GM23248 (cell line): ENCODE measurements at places on chromosomes 1 and 21.

DNA sequence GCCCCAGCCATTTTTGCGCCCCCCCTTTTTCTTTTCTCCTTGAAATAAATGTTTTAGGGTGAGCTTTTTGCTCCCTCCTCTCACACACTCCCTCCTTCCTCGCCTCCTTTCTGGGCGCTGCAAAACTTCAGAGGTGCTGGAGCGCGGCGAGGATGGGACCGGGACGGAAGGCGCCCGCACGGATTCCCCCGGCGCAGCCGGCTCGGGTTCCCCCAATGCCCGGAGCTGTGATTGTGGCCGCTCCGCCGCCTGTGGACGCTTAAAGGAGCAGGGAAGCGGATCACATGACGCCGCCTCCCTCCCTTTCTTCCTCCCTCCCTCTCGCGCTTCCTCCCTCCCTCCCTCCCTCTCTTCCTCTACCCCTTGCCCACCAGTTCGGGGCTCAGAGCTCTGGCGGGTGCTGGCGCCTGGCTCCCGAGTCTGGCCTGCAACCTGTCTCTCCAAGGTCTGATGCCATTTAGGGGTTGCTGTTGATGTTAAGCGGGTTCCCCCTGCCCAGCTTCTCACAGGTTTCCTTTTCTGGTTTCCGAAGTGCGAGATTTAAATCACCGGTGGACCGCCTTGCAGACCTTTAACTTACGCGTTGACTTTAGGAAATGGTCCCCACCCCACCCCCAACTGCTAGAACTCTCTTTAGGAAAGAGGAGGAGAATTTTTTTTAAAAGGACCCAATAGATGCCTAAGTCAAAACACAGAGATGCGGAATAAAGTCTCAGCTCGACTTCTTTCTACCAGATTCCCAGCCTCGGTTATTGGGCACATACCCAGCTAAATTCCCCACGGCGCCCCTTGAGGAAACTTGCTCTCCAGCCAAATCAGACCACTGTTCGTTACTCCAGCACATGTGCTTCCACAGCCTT is at the start of gene WLS:
WLS (minus strand) TSS at position 235 of the 860 bp plus-strand sequence; CDS start at position 11, 224 bp downstream.
- DNase-seq: peak; percentile 90

GRCh38 chr1:181557313-181557712 is 74.0 kb downstream of the CACNA1E start:
- no peak for DNase-seq

GRCh38 chr1:78070758-78071157 is 25.0 kb downstream of the GIPC2 start:
- peak; percentile 95 for DNase-seq

DNA sequence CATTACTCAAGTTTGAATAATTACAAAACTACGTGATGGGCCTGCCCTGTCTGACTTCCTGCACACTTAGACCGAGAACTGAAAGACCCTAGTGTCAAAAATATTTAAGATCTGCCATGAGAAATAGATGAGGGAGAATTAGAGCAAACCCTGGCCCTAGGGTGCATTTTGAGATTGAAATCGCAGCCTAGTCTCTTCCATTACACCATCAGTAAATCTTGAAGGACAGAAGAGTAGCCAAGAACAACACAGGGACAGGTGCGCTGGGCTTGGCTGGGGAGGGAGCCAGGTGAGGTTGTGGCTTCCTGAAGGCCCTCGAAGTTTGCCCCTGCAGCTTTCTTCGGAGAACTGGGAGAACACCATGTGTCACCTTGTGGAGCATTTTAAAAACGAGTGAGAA is 36.7 kb upstream of the KIF26B start:
- DNase-seq: no peak

DNA sequence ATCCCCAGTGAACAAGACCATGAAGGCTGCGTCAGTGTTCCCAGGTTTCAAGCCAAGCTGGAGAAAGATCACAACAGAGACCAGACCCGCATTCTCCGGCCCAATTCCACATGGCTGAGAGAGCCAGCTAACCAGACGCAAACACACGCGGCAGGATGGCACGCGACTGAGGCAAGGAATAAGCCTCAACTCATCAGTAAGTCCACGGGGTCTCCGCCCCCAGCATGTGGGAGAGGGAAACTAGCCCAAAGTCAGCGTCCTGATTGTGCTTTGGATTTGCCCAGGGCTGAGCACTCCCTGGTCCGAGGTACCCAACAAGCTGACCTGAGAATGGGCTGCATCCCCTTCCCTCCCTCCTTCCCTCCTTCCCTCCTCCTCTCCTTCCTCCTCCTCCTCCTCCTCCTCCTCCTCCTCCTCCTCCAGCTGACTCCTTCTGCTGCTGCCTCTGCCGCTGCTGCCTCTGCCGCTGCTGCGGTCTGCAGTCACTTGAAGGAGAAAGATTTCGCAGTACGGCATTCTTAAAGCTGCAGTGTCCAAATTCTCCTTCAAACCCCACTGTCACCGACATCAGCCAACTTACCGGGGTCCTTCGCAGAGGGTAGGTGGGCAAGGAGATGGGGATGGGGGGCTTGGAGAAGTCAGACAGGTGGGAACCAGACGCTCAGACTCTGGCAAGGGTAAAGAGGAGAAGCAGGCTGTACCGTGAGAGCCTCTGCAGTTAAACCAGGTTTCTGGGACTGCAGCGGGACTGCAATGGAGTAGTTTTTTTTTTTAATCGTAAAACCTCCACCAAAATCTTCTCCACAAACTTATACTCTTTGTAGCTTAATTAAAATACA is 33.0 kb upstream of the H6PD start:
- peak; percentile 92 for DNase-seq

DNA sequence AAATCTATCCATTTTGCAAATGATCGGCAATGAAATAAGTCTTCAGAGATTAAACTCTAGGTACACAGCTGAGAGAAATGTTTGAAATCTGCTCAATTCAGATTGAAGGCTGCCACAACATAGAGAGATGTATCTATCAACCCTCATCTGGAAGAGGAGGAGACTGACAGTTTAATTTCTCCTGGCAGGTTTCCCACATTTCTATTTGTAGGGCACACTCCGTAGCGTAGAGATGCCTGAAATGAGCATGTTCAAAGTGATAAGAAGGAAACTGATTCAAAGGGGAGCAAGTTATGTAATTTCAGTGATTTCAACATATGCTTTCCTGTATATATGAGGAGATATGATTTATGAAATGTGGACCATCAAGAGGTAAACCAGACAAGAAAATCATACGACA is 44.1 kb downstream of the NIBAN1 start:
- no peak for DNase-seq

DNA sequence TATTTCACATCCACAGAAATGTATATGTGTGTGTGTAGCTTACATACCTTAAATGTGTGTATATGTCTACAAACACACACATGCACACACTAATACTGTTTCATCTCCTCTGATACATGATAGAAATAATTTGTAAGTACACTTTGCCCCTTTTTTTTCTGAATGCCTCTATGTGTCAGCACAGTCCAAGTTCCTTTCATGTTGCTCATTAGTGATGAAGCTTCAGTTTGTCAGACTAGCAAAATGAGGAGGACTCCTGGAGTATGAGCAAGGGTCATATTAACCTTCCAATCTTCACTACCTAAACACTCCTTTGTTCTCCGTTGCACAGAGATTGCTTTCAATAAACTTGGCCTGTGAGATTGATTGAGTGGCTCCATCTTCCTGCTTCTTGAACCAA is 935.4 kb downstream of the MRPL39 start:
- no peak for DNase-seq

- peak; percentile 57 for DNase-seq
Measured at GRCh38 chr1:229169399-229169798, 101.5 kb upstream of the RAB4A start.

DNA sequence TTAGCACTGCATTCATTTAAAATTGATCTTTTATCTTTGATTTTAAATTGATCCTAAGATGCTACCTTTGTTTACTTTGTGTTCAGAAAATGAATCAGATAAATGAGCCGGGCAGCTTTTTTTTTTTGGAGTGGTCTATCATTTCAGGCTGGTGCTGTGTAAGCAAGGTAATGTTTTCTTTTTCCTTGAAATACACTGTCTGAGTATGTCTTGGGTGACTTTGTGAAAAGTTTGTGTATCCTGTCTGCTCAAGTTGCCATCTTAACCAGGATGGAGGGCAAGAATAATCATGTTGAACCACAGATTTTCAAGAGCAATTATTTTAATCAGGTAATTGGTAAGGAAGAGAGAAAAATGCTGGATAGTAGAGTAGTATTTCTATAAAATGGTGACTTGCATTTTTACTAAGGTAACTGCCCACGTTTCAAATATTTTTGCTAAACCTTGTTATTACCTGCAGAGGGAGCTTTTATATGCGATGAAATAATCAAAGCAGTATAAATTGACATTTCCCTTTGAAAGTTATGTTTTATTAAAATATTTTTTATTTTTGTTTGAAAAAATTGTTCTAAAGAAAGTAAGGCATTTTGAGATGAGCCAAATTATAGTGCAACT is 11.1 kb downstream of the ADGRL2 start:
- peak; percentile 9 for DNase-seq

DNA sequence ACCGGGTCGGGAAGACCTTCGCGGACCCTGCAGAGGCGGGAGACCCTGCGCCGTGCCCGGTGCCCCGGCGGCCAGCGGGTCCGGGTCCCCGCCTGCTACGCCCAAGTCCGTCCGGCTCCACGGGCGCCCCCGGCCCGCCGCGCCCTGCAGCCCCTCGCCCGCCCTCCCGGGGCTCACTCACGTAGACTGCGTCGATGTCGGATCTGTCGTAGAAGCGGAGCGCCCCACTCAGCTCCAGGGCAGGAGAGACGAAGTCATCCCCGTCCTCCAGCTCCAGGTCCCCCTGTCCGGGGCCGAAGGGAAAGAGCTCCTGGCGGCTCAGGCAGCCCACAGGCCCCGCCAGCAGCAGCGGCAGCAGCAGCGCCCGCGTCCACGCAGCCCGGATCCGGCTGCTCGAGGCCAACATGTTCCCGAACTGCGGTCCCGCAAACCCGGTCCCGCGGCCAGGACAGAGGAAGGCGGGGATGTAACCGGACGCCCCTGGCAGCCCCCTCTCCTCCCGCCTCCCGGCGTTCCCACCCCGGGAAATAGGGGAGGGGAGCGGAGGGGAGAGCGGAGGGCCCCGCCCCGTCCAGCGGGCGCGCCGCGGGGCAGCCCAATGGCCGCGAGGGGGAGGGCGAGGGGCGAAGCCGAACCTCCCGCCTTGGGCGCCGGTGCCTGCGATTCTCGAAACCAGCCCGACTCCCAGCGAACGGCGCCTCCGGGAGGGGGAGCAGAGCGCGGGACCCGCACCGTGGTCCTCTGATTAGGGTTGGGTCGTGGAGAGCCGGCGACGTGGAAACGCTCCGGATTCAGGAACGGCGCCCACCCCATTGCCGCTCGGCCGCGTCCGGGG is at the start of gene NID1:
NID1 (minus strand) TSS at position 417 of the 835 bp plus-strand sequence; CDS start at position 406, 11 bp downstream.
- DNase-seq: peak; percentile 82

DNA sequence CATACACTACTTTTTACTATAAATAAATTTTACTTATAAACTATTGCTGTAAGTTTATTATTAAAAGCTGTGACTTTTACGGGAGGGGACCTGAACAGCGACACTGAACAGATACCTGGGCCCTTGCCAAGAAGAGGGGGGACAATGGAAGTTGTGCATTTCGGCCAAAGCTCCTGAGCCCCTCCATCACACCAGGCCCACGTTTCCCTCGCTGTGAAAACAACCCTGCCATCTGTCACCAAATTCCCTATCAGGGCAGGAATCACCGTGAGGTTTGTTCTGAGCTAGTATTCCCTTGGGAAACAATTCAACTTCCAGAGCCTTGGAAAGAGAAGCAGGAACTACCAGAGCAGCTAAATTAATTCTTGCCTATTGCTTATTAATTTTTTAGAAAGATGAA is 37.0 kb downstream of the VTCN1 start:
- no peak for DNase-seq

DNA sequence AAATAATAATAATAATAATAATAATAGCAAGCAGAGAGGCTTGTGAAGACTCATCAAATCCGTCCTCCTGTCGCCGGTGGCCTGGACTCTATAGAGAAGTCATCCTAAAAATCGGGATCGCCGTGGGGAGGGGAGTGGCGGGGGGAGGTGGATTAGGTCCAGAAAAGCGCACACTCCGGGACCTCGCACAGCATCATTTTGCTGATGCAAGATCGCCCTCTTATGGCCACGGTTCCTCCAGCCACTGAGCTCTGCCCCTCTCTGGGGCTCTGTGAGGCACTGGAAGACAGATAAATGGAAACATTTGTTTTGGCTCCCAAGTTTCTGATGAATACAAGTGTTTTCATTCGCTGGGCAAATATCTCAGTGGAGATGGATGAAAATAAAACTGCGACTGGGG is 612.0 kb downstream of the MATN1 start:
- peak; percentile 69 for DNase-seq

GRCh38 chr1:172733815-172734214 is 74.9 kb downstream of the FASLG start:
- no peak for DNase-seq

DNA sequence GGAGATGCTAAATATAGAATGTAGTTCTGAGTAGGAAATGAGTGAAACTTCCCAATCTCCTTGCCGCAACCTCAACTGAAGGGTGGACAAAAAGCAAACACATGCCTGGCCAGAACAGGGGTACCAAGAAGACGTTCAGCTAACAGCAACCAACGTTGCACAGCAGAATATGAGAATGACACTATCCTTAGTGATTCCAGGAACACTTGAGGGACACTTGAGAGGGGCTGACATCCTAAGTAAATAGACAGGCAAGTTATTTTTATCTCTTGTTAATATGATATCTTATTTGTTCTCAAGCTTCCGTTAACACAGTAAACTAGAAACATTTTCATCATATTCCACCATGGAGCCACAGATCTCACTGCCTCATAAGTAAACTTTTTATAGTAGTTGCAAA is 908 bp downstream of the KRTAP19-1 start:
- DNase-seq: no peak

DNA sequence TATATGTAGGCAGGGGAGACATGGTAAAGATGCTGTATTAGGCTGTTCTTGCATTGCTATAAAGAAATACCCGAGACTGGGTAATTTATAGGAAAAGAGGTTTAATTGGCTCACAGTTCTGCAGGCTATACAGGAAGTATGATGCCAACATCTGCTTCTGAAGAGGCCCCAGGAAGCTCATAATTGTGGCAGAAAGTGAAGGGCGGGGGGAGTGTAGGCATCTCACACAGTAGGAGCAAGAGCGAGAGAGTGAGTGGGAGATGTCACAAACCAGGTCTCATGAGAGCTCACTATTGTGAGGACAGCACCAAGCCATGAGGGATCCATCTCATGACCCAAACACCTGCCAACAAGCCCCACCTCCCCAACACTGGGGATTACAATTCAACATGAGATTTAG is 21.1 kb downstream of the MAN1A2 start:
- DNase-seq: no peak

GRCh38 chr1:168733241-168733640 is 4.2 kb upstream of the DPT start:
- no peak for DNase-seq

- no peak for DNase-seq
Measured at GRCh38 chr1:183144752-183145151, 41.3 kb upstream of the LAMC2 start.
